T-helper 1 cell (primary cell): ENCODE measurements at places on chromosomes 3 and 15.

DNA sequence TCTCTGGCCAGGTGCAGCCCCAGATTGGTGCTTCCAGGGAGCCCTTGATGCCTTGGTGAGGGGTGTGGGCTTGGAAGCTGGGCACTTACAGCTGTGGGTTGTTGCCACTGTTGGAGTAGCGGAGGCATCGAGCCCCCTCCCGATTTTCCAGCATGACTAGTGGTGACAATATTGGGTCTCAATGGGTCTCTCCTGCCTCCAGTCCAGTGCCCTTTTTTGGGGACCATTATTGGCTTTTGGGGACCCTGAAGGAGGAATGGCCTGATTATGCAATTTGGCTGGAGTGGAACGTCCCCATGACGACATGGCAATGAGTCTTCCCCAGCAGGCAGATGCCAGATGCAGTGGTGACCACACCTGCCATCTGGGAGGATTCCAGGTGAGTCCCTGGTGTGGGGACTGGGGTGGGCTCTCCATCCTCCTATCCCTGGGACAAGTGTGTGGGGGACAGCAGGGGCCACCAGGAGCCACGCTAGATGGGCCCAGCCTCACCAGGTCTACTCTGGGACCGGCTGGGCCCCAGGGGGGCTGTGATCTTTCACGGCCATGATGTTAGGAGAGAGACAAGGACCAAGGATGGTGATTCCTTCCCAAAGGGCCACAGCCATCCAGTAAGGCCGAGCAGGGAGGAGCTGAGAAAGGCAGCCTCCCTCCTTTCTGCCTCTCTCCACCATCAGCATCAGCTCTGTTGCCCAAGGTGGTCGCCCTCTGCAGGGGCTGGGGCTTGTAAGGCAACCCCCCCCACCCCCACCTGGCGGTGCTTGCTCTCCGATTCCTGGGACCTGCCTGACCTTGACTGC is 196.8 kb downstream of the GOLGA6L6 start:
- DNase-seq, result no peak

DNA sequence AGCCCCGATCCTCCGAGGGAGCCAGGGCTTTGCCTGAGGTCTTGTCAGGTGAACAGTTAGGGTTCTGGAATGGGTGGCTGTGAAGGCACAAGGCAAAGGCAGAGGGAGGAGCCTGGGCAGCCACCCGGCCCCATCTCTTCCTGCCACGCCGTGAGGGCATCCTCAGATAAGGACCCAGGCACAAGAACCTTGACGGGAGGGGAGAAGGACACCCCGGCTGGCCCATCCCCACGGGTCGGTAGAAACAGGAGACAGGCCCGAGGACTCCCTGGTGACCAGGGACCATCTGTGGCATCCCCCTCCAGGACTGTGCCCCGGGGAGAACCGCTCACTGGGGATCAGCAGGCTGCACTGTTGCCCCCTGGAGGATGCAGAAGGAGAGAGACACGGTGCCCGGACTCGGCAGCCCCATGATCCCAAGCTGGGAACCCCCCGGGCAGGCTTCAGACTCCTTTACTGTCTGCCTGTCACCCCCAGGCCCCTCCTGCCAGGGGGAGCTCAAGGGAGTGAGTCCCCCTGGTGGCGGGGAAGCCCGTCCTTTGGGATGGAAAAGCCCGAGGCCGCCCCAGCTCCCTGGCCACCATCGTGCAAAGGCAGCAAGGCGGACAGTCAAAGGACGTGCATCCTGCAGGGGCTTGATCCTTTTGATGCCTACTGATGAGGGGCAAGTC is 12.3 kb upstream of the PCSK6 start:
- peak; percentile 22 for DNase-seq

GRCh38 chr15:49627407-49627877 is 6.6 kb downstream of the DTWD1 start:
- DNase-seq, result no peak

DNA sequence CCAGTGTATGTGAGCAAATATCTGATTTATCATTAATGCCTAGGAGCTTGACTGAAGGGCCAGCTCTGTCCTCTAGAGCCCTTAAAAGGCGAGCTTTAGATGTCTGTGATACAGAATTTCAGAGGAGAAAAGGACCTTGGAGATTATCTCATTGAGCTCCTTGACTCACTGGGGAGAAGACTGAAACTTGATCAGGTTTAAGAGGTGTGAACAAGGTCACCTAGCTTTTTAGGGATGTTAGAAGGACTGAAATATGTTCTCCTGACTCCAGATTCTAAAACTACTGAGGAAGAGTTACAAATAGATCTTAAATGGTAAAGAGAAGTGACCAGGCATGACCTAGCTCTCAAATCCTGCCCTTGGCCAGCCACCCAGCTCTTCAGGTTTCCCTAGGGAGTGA is 193.7 kb upstream of the BHLHE40 start:
- no peak for DNase-seq

DNA sequence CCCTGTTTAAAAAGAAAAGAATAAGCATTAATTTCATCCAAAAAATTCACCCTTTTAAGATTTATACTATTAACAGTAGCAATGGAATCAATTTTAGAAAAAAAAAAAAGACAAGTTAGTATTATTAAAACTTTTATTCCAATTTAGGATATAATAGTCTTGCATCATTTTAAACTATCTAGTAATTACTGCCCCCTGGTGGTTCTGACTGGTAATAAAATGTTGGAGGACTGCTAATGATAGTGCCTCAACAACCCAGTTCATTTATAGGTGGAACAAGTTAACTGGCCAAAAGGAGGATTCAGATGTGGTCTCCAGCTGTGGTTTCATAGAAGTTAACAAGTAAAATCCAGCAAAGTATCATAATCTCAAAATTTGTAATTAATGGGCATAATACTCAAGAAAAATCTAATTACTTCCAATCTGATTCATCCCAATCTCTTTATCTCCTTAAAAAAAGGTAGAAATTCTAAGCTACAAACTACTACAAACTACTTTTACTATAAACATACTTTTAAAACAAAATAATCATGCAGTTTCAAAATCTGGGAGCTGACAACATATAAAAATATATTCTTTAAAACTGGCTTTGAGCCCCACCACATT is 30.7 kb upstream of the WDR49 start:
- DNase-seq, result peak; percentile 52

GRCh38 chr3:194281306-194281705 is 69.8 kb downstream of the CPN2 start:
- no peak for DNase-seq

DNA sequence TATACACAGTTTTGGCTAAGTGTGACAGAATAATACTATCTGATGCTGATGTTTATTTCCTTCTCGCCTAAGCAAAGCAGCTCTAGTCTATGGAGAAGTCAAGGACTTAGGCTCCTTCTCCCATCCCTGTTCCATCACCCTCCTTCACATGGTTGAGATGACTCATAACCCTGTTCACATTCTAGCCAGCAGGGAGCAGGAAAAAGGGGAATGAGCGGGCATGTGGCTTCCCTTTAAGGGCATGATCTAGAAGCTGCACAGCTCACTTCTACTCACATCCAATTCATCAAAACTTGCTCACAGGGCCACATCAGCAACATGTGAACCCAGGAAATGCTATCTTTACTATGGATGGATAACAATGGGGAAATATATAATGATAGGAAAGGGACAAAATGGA is 40.9 kb downstream of the CBLB start:
- DNase-seq, result no peak

DNA sequence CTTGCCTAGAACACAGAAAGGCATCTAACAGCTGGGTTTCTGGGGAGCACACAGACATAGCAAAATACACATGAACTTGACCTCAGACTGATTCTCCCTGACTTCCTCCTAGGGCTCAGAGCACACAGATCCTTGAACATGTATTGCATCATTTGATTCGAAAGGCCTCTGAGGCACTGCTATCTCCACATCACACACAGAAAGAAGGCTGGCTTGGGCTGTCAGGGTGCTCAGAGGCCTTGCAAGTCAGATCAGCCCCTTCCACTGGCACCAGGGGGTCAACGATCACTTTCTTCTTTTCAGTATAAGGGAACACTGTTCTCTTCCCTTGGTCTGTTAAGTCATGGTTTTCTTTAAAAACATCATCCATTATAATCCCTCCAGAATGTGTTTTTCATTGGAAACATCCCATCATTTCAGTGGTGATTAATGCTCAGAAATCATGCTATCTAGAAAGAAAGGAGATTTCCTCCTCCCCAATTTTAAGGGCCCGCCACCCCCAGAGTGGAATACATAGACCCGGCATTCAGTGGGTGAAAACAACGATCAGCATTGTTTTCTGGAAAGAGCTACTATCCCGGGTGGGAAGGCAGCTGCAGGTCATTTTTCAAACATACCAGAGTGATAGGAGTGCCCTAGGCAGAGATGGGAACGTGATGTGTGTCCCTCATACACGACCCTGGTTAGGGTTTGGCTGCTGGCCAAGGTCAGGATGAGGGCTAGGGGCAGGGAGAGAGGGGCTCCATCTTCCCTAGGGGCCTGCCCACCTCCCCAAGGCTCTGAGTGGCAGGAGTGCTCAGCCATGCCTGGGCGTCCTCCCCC is 253.3 kb upstream of the LYSMD4 start:
- no peak for DNase-seq

GRCh38 chr3:59831394-59831793 is 781.6 kb upstream of the CFAP20DC start:
- no peak for DNase-seq

- no peak for DNase-seq
Measured at GRCh38 chr3:123096731-123097130, 29.9 kb downstream of the PDIA5 start.

- DNase-seq, result no peak
Measured at GRCh38 chr3:98058244-98058960, 23.3 kb upstream of the GABRR3 start.

GRCh38 chr3:157559401-157559800 is 56.2 kb upstream of the VEPH1 start:
- no peak for DNase-seq

- DNase-seq, result no peak
Measured at GRCh38 chr15:72176159-72176558, 21.4 kb downstream of the GRAMD2A start.

GRCh38 chr15:51106481-51106880 is 11.8 kb upstream of the TNFAIP8L3 start:
- no peak for DNase-seq

DNA sequence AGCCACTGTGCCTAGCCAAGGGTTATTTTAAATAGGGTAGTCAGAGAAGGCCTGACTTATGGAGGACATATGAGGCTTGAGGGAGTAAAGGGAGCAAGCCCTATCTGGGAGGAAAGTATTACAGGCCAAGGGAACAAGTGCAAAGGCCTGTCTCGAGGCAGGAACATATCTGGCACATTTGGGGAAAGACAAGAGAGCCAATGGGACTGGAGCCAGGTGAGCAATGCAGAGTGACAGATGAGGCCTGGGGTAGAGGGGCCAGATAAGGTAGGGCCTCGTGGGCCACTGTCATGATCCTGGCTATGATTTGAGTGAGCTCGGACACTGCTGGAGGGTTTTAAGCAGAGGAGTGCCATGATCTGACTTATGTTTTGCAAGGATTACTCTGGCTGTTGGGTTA is 43.8 kb downstream of the DCP1A start:
- no peak for DNase-seq

DNA sequence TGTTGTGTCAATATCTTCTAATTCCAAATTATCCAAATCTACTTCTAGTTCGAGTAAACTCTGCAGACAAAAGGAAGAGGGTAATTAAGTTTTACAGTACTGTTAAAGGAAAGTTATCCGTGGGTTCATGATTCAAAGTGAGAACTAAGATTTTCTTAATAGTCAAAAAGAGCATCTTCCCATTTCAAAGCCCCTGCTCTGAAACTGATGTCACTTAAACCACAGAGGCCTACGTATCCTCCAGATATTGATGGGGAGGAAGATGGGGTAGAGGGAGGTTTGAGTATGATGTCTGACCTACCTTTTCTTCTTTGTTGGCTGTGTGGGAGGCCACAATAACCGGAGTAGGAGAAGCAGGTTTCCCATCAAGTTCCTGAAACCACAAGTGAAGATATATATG is 14.1 kb downstream of the MRPS22 start:
- DNase-seq, result no peak

DNA sequence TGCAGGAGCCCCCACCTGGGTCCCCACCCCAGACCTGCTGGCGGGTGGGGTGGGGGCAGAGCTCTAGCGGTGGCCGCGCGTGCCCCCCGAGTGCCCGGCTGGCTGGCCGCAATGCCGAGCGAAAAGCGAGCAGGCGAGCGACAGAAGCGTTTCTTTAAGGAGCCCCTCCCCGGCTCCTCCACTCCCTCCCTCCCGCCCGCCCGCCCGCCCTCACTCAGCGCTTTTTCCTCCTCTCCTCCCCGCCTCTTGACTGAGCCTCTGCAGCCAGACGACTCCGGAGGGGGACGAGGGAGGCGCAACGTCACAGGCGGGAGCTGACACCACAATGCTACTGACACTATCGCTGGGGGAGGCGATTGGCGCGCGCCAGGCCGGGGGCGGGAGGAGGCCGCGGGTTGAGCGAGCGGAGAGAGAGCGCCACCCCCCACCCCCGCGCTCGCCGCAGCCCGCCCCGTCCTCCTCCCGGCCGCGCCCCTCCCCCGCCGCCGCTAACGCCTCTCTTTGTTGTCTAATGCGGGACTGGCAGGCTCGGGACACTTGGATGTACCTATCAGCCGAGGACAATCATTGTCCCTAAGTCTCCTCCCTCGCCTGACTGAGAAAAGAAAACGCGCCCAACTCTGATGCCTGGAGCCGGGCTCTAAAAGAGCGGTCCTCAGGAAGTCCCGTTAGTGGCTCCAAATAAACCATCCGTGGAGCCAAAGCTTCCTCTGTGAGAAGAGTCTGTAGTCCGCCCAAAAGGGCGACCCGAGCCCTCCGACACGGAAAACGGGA is at the start of gene MEX3B:
Gene MEX3B (minus strand): TSS at position 127 of the 774 bp plus-strand sequence. CDS start 313 bp downstream, outside the sequence.
- peak; percentile 80 for DNase-seq

DNA sequence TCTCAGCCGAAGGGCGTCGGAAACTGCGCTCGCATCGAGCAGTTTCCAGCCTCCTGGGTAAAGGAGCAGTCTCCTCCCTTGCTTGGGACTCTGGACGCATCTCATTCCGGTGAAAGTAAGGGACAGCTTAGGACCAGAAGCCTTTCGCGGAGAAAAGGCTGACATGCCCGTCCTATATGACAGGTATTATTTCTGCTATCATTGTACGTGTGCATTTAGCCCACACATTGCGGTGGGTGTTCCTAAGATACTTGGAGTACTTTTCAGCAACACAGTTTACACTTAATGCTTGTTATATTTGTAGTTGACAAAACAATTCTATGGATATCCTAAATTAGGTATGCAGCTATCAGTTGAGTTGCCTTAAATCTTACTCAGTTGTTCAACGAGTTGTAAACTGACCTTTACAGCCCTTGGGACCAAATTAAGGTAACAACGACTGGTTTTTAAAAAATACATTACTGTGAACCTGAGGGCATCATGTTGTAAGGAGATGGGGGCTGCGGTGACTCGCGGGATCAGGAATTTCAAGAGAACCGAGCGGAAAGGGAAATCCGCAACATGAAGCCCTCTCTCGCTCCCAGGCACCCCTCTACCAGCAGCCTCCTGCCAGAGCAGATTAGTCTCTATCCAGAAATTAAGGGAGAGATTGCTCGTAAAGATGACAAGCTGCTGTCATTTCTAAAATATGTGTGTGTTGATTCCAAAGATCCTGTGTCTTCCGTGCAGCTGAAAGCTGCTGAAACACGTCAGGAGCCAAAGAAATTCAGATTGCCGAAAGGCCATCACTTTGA is 632 bp upstream of the COPS2 start:
- DNase-seq, result no peak

GRCh38 chr3:194806991-194807630 is 121.4 kb downstream of the FAM43A start:
- DNase-seq, result no peak
